ENCODE measurements at places on chromosomes 11 and 22.

GRCh38 chr11:121757480-121758125 lies 304.8 kb upstream of the SORL1-AS1 start:
- DNase-seq, result no peak

- DNase-seq, result no peak
These were observed 496.4 kb upstream of the LRRC4C start for GRCh38 chr11:41955635-41956400.

GRCh38 chr11:120184946-120185705 lies 25.7 kb upstream of the OAF start:
- no peak for DNase-seq

DNA sequence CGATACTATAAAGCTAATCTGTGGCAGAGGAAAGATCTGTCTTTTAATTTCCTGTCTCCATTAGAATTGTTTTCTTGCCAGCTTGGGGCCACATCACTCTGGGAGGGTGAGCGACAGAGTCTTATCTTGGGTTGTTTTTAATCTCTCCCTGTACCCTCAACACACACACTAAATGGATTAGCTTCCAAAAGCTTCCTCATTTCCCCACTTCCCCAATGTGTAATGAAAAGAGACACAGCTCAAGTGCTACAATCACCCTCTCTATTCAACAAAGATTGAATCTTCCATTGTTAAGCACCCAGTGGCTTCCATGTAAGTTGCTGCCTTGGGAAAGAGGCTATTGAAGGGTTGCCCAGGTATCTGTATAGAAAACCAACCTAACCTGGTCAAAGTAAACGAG lies 6.1 kb upstream of the ASCL3 start:
- DNase-seq, result no peak

DNA sequence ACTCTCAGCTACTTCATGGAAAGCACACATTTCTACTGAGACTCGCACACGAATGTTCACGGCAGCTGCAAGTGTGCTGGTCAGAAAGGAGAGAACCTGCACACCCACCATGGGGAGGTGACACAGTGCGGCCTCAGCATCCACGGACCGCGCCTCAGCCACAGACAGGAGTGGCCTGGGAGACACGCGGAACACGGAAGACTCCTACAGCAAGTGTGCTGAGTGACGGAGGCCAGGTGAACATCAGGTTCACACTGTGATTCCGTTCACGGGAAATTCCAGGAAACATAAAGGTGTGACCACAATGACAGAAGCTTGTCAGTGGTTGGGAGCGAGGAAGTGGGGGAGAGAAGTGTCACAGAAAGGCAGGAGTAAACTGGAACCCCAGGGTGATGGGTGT lies 13.3 kb upstream of the MOB2 start:
- no peak for DNase-seq

DNA sequence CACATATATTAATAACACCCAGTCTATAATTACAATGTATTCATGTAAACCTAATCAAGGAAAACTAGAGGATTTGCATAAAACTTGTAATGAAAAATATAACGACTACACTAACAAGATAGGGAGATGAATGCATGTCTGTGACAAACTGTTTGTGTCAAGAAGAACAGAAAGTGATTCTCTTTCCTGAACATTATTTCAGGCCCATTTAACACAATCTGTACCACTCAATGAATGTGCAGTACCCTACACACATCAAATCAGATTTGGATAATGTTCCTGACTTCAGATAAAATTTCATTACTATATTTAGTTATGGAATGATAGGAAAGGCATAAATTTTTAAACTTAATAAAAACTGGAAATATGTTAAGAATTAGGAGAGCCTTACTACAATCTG lies 93.1 kb downstream of the CADM1 start:
- no peak for DNase-seq

Measured in activated CD4-positive, alpha-beta T cell treated with anti-CD3 and anti-CD28 coated beads, Interleukin-2, amount 50 U/mL, for 48 hours (primary cell).